ENCODE measurements at places on chromosomes 13 and 19. TPM values are rescaled to one million over a fixed set of nuclear protein-coding genes. Genes with fewer than 3 reads are reported as not detected.

CAPN12 gene
- 9.9 TPM for polyA plus RNA-seq

TNFSF11 gene
- polyA plus RNA-seq = 0.33 TPM

CEACAM7 gene
- polyA plus RNA-seq = not detected

APC2 gene
- polyA plus RNA-seq = not detected

ATP8B3 gene
- polyA plus RNA-seq = 0.73 TPM

DNA sequence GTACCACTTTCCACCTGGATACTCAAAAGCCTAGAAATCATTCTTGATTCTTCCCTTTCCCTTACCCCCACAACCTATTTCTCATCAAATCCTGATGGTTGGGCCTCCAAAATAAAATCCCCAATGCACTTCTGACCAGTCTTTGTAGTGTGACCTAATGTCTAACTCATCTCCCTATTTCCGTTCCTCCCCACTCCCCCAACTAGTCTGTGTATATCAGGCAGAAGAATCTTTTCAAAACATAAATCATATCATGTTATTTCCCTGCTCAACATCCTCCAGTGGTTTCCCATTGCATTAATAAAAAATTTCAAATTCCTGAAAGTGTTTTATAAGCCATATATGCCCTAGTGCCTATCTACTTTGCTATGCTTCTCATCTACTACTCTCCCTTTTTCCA lies 17.7 kb downstream of the CCDC122 start:
- DNase-seq = no peak

- no peak for DNase-seq
Observed at GRCh38 chr13:92769046-92769445, 457.6 kb upstream of the GPC6 start.

GRCh38 chr19:34808566-34808965 lies 35.6 kb upstream of the ZNF599 start:
- no peak for DNase-seq

DNA sequence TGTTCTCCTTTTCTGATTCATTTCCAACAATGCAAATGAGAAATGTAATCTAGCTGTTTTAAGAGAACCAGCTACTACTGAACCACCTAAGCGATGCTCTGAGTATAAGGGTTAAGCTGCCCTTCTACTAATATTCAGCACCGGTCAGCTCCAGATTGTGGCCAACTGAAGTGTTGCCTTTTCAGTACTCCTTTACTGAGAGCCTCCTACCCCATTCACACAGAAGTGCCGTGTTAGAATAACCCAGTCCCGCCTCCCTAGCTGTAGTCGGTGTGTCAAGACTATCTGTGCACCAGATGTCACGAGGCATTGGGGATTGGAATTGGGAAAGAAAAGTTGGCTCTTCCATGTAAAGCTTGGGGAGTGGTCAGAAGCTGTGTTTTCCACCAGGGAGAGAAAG lies 45.4 kb downstream of the FAM124A start:
- no peak for DNase-seq

GRCh38 chr19:20247016-20247683 lies 80.1 kb downstream of the ZNF486 start:
- DNase-seq = peak; percentile 32

DNA sequence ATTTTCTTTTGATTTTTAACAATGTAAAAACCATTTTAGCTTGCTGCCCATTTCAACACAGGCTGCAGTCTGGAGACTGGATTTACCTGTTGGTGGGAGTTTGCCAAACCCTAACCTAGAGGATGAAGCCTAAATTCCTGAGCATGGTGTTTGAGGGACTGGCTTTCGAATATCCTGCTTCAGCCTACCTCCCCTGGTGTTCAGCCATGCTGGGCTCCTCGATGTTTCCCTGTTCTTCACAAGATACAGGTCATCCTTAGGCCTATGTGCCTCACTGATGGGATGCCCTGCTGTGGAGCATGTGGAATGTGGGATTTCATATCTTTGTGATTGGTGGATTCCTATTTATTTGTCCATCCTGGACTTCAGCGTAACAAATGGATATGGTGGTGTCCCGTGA lies 20.4 kb upstream of the ERCC5 start:
- no peak for DNase-seq

GRCh38 chr13:108077284-108077683 lies 138.1 kb downstream of the LIG4 start:
- no peak for DNase-seq

DNA sequence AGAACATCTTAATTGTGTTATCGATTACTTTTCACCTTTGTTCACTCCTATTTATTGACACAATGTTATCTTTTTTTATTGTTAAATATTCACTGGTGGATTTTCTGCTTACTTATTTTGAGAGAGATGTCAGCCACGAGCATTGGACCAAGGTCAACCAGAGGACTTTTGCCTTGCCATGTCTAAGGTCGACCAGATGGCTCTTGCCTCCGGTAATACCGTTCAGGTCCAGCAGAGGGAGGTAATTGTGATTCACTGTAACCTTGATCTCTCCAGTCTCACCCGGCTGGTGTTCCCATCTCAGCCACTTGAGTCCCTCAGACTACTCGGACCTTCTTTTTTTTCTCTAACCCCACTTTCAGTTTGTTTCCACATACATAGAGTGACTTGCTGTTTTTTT lies 1438.1 kb downstream of the UQCRFS1 start:
- DNase-seq = no peak

DNA sequence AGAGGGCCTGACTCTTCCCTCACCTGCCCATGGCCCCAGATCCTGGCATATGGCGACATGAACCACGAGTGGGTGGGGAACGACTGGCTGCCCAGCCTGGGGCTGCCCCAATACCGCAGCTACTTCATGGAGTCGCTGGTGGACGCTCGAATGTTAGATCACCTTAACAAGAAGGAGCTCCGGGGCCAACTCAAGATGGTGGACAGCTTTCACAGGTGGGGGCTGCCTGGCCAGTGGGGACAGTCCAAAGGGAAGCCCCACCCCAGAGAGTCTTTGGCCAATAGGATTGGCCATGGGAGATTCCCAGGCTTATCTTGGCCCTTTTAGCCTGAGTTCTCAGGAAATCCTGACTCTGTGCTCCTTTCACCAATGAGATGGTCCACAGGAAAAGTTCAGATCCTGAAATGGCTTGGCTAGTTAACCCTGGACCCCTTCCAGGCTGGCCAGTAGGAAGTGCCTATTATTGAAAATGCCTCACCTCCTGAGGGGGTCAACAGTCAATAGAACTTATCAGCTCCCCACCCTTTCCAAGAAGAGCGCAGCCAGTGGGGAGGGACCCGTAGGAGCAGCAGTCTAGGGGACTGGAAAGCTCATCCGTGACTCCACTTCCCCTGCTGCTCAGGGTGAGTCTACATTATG lies 7.0 kb downstream of the HRC start:
- no peak for DNase-seq

DNA sequence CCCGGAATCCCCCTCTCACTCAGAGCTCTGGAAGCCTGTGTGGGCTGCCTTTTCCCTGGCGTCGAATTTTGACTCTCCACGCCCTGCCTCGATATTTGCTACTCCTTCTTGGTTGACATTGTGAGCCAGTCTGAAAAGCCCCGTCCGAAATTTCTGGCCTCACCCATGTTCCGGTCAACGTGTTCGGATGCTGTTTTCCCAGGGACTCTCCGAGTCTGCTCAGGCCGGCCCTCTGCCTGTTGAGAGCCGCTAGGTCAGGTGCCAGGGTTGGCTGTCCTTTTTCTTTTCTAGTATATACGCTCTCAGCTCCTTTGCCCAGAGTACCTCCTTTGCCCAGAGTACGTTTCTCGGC lies 6.8 kb upstream of the DGKH start:
- no peak for DNase-seq

- no peak for DNase-seq
Observed at GRCh38 chr13:100175078-100175802, 86.3 kb downstream of the PCCA start.

GRCh38 chr19:42174958-42175734 lies 42.3 kb downstream of the DEDD2 start:
- no peak for DNase-seq

DNA sequence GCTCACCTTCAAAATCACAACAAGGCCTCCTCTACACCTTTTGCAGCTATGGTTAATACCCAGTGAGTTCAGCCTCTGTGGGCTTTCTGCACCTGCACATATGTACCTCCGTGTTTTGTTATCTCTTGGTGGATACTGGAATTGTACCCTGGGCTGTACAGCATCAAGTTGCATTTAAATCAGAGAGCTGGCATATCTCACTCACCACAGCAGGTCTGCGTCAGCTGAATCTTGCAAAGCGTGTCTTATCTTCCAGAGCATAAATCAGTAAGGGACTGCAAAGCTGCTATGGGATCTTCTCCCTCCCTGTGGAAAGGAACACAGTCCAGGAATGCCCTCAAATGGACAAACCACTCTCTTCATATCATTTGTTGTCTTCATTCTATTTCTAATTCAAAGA lies 1048.7 kb downstream of the UQCRFS1 start:
- DNase-seq = no peak

- no peak for DNase-seq
Observed at GRCh38 chr19:38070573-38070972, 153.4 kb downstream of the DPF1 start.

DNA sequence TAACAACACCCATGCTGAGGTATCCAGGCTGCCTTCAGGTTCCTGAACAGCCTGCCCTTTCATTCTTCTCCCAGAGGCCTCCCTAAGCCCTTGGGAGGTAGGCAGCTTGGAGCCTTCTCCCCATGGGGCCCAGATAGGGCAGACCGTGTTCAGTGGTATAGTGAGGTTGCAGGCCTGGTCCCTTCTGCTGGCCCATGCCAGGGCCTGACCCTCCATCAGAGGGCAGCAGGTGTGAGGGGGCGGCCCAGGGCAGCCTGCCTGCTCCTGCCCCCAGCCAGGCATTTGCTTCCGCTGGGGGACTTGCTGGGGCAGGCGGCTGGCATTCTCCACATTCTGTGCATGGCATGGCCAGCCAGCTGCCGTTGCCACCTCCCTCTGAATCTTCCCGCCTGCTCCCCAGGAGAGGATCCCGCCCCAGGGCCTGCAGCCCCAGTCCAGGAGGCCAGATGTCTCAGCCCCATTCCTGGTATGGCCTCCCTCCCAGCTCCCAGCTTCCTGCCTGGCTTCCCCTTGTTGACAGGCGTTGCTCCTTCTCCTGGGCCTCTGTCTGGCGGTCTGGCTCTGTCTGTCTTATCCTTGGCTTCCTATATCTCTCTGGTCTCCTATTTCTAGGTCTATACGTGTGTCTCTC lies 8.9 kb downstream of the CIC start:
- DNase-seq = no peak

- no peak for DNase-seq
Observed at GRCh38 chr13:22108283-22108942, 437.5 kb downstream of the FGF9 start.

GRCh38 chr19:15290166-15290565 lies 42.2 kb downstream of the BRD4 start:
- DNase-seq = no peak

- no peak for DNase-seq
Observed at GRCh38 chr19:18122860-18123795, 25.6 kb downstream of the MAST3 start.

- no peak for DNase-seq
Observed at GRCh38 chr19:12886651-12886968, 391 bp downstream of the KLF1 start.

All from CD4-positive, alpha-beta memory T cell (primary cell).